NCI-H187 (cell line): ENCODE measurements at places on chromosomes 5 and 9.

DNA sequence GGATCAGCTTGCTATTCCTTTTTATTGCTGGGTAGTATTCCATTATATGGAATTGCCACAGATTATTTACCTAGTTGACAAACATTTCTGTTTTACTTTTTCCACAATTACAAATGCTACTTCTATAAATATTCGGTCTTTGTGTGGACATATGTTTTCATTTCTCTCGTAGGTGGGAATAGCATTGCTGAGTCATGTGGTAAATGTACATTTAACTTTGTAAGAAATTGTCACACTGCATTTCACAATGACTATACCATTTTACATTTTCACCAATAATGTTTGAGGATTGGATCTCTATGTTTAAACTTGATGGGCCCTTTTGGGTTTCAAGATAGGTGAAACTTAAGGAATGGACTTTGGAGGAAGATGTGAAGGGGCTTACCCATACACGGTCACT is 19.7 kb downstream of the RAI14 start:
- DNase-seq = no peak

DNA sequence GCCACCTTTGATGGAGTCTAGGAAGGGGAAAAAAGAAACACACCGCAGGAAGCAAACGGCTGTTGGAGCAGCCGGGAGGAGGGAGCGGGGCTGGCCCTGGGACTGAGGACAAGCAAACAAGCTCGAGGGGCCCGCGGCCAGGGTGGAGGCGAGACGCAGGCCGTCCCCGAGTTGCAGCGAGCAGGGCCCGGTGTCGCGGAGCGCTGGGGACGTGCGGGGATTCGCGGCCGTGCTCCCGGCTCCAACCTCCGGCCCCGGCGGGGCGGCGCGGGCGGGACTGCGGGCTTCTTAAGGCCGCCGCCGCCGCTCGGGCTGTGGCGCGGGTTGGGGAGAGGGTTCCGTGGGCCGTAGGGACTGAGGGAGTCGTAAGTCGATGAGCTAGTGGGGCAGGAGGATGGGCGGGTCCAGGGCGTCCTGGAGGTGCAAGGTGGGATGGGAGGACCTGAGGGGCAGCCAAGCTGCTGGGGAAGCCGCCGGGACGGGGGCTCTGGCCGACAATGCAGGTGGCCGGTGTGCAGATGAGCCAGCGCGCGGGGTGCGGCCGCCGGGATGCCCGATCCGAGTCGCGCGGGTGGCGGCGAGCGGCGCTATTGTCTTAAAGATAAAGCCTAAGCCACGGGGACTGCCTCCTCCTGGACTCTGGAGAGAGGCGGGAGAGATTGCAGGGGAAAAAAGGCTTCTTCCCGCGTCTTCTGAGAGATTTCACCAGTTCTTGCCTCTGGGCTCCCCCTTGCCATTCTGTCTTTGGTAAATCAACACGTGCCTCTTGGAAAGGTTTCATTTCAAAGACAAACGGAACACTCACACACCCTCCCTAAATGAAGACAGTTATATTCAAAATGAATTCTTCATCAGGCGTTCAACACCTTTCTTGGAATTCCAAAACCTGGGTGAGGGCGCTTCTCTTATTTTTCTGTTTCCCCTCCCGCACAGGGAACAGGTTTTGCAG is 1.6 kb upstream of the HAPLN1 start:
- DNase-seq = peak; percentile 59

DNA sequence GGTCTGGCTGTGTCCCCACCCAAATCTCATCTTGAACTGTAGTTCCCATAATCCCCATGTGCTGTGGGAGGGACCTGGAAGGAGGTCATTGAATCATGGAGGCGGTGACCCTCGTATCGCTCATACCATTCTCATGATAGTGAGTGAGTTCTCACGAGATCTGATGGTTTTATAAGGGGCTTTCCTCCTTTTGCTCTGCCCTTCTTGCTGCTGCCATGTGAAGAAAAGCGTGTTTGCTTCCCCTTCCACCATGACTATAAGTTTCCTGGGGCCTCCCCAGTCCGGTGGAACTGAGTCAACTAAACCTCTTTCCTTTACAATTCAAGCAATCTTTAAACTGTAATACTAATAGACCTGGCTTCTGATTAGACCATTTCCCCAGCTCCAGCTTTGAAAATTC is 92.2 kb upstream of the SARDH start:
- no peak for DNase-seq

DNA sequence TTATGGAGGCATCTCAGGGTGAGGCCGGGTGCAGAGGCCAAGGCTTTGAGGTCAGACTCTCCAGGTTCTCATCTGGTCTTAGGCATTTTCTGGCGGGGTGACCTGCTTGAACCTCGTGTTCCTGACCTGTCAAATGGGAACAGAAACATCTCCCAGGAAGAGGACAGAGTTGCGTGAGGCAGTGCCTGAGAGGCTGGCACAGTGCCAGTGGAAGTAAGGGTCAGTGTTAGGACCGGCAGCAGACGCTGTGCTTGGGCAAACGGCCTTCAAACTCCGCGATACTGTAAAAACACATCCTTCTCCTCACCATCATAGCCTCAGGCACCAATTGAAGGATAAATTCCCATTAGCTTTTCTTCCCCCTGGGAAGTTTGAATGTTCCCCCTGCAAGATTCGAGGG is 55.6 kb upstream of the FCN2 start:
- DNase-seq = no peak

DNA sequence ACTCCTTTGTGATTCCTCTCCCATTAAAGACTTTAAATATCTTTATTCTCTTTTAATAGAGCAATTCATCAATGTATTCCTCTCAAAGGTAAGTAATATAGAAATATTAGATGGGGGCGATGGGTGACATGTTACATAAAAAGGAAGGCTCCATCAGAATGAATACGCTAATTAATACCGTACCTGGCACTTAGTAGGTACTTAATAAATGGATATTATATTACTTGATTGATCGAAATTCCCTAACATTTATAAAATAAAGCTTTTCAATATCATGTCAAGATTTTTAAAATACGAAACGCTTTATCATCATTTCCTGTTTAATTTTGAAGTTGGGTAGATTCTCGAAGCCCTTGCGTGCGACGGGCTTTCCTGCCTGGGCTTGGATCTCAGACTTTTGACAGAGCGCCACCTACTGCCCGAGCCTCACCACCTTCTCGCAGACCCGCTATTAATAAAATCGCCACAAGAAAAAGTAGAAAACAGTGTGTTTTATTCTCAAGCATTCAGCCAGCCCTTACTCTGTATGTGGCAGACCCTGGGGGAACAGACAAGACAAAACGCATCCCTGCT is 99.4 kb downstream of the C5orf15 start:
- peak; percentile 55 for DNase-seq

GRCh38 chr9:120545701-120546550 is 34.0 kb downstream of the CDK5RAP2 start:
- DNase-seq = no peak

- DNase-seq = no peak
Measured at GRCh38 chr5:154506716-154507080, 28.7 kb upstream of the HAND1 start.

DNA sequence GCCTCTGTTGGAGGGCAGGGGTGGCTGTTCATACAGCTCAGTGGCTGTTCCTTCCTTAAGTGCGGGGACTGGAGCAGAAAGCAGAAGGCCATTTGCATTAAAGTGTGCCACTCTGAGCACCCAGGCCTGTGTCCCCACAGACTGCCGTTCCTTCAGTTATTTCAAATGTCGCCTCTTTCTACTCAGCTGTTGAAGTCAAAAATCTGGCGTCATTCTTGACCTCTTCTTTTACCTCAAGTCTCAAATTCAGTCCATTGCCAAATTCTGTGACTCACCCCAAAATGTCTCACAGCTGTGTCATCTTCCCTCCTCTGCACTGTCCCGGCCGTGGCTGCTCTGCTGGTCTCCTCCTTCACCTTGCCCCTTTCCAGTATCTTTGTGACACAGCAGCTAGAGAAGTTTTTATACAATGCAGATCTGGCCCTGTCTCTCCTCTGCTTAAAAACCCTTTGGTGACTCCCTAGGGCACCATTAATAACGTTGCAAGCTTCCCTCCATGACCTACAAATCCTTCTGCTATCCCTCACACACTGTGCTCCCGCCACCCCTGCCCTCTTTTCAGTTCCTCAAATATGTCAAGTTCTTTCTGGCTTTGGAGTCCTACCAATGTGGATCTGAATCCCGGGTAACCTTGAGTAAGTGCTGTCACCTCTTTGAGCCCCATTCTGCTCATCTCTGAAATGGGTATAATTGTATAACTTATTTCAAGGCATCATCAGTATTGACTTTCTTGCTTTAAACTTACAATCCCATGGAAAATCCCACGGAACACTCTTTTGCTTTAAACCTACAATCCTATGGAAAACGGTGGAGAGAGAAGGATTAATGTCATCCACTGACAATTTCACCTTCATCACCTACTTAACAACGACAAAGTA is 98.3 kb upstream of the BOD1 start:
- DNase-seq = no peak

- no peak for DNase-seq
Measured at GRCh38 chr9:100428871-100429654, 2.1 kb downstream of the MSANTD3 start.

GRCh38 chr9:83698976-83699585 is 8.7 kb downstream of the UBQLN1 start:
- no peak for DNase-seq

DNA sequence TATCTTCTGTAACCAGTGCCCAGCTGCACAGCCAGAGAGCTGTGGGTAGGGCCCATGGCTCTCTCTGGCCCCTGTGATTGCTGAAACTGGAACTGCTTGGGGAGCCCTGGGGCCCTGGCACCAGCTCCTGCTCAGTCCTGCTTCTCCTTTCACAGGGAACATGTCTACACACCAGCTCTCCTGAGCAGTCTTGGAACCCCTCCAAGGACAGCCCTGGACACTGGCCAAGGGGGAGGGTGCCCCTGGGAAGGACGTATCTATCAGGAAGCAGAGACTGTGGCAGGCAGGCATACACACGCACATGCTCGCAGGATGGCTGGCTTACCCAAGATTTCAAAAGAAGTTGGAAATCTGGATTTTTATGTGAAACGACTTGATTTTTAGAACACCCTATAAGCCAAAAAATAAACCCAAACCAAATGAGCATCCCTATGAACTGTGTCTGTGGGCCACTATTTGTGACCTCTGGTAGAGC is 8.8 kb upstream of the TRAF1 start:
- DNase-seq = peak; percentile 4

- no peak for DNase-seq
Measured at GRCh38 chr9:28197653-28198052, 624.4 kb upstream of the C9orf72 start.

DNA sequence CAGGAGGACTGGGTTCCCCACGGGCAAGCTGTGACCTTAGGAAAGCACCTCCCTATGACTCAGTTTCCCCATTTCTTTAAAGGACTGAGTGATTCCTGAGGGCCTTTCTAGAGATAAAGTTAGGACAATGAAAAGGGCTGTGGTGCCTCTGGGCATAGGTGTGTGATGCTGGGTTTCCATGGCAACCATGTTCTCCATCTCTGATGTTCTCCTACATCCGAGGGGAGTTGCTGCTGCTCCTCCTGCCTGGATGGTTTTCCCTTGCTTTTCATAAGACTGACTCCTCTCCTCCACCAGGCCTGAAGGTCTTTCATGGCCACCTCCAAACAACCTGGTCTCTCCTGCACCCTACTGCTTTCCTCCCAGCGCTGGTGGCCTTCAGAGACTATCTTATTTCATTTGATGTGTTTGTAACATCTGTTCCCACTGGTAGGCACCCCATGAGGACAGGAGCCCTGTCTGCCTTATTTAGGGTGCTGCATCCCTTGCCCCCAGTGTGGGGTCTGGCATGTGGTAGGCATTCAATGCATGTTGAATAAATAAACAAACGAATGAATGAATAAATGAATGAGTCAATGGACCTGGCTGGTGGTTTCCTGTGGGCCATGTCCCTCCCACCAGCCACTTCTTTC is 112.2 kb upstream of the HAND1 start:
- DNase-seq = no peak

GRCh38 chr9:136607334-136607919 is 55.3 kb upstream of the EGFL7 start:
- no peak for DNase-seq
